A549 treated with CORT108297 at 1 μM for 4 hours (cell line): ENCODE measurements at places on chromosomes 13 and 19. TPM values are rescaled to one million over a fixed set of nuclear protein-coding genes. Genes with fewer than 3 reads are reported as not detected.

TSHZ3 gene
- 2.2 to 3.7 TPM (median 3.1 TPM) in 5 replicates for total RNA-seq

SEMA6B gene
- 4.4 to 6.5 TPM (median 6.1 TPM) in 5 replicates for total RNA-seq

GSX1 gene
- total RNA-seq = not detected in 5 replicates

PSG6 gene
- not detected in 5 replicates for total RNA-seq

IGLON5 gene
- total RNA-seq = 0.02 to 0.05 TPM (median 0.03 TPM) in 4 of 5 replicates, not detected in the other

FOXA3 gene
- 0.74 to 1.1 TPM (median 0.83 TPM) in 5 replicates for total RNA-seq

FAM32A gene
- 90.8 to 96.7 TPM (median 92.8 TPM) in 5 replicates for total RNA-seq

AMH gene
- total RNA-seq = 8.6 to 21.2 TPM (median 19.8 TPM) in 5 replicates

KCNJ14 gene
- total RNA-seq = 1.0 to 2.1 TPM (median 1.2 TPM) in 5 replicates

MRPL54 gene
- total RNA-seq = 62.7 to 78.3 TPM (median 63.6 TPM) in 5 replicates

LINGO3 gene
- total RNA-seq = not detected in 5 replicates
